Activated T-cell treated with anti-CD3 and anti-CD28 coated beads for 4 hours (primary cell): ENCODE measurements at places on chromosomes 3 and 15.

DNA sequence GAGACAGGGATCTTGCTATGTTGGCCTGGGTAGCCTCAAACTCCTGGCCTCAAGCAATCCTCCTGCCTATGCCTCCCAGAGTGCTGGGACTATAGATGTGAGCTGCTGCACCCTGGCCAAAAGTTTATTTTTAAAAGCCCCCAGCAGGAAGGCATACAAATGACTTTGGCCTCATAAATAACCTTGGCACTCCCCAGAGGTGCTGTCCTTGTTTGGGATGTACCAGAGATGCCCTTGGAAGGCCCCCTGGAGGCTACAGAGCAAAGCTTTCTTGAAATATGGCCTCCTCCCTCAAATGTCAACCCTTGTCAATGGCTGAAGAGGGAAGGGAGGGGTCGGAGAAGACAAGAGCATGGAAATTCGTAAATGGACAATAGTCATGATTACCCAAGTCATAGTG is 14.0 kb upstream of the RTP3 start:
- no peak for DNase-seq

DNA sequence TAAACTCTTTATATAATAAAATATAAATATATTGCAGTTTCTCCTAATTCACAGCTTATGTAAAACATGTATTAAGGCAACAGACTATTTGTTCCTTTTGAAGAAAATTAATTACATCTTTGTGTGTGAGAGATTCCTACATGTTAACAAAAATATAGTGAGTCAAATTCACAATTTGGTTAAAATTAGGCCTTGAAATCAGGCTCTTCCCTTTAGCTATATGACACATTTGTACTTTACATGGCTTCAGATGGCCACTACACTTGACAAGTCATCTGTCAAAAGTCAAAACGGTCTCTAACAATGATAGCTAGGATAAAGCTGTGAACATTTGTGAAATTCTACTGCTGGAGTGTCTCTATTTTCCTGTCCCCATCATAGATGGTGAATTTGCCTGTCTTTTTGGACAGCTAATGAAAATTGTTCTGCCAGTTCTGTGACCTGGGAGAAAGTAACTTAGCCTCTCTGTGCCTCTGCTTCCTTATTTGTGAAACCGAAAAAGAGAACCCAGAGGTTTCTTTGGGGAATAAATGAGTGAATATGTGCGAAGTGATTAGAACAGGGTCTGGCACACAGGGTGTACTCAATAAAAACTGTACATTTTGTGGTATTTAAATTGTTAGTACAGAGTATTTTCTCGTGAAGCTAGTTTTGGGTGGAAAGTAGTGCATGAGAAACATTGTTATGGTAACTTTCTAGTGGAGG is 23.6 kb downstream of the TM4SF4 start:
- no peak for DNase-seq

DNA sequence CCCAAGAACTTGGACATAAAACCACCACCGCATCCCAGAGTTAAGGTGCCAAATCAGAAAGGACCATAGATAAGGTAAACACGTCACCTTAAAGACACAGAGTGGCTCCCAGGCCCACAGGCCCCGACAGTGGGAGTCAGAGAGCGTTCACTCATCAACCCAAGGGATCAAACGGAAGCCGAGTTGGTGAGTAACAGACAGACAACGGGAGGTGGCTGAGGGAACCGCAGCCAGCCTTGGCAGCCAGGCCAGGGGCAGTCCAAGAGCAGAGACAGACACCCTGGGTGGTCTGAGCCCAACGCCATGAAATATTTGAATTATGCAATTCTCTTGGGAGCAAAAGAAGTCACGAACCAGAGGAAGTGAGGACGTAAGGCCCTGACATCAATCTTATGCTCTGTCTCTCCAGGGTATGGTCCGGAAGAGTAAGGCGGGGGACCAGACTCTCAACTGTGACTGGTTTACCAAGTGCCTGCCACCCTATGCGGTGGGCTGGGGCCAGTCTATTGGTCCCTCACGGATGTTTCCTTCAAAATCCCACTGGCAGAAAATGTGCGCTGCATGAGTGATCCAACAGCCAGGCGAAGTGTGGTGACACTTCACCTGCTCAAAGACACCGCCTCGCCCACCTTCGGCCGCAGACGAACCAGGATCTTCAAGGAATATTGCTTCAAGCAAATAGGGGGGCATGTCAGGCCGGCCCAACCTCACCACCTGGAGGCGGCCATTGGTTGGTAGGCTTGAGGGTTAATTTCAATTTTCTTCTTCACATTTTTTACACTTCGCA is 34.3 kb downstream of the TMEM44 start:
- DNase-seq, result no peak

DNA sequence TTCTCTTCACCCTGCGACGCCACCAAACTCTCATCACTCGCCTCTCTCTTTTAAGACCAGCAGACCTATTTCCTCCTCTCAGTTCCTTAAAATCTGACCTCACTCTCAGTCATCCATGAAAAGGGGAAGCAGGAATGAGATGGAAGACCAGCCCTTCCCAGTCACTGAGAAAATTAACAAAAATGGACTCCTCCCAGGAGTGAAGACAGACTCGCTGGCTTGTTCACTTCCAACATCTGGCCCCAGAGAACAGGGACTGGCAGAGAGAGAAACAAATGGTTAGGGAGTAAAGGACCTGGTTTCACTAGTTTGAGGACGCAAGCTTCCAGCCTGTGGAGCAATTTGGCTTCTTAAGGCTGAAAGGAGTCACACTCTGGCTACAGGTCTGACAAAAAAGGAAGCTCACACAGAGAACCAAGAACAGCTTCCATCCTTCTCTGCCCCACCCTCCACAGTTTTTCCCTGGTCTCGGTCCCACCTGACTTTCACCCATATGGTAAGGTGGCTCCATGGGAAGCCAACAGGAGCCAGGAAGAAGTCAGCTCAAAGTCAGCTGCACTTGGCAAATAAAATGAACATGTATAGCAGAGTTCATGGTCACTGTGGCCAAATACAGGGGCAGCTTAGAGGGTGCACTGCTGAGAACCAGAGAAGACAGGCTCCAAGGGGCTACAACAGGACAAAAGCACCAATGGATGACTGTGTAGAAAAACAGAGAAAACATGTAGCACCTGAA is 57.2 kb downstream of the ITGB5 start:
- DNase-seq, result no peak

DNA sequence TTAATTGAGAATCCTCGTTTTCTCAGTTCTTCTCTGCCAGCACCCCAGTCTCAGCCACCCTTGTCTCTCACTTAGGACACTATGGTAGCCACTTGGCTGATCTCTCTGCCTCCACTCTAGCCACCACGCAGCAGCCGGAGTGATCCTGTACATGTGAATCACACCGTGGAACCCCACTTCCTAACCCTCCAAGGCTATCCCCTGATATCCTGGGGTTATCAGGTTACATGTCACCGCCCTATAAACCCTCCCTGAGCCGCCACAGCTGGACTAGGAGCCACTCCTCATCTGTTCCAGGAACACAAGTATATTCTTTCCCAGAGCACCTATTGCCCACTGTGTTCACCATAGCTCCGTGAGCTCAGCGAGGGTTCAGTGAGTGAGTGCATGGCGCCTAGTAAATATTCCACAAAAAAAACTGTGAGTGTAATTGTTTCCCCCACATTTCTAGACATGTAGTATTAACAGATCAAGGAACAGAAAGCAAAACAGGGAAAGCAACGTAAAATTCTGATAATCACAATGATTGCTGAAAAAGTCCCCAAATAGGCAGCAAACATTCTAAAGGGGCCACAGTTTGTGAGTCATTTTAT is 661 bp upstream of the PARP14 start:
- no peak for DNase-seq

GRCh38 chr3:21484828-21485144 is 266.2 kb downstream of the ZNF385D start:
- DNase-seq, result no peak

DNA sequence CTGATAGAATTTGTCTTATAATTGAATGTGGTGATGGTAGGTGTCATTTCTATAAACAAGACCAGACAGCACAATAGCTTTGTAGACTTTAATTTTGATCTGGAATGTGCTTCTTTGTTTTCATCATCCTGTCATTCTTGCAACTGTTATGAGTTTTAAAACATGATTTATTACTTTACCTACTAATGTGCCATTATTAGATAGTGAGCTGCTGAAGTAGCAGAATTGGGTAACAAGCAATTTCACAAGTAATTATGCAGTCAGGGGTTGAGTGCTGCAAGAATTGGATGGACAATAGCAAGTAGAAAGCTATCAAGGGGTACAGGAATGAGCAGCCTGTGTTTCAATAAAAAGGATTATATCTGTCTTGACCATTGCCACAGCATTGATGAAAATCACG is 975.6 kb downstream of the ROBO1 start:
- no peak for DNase-seq
